ENCODE measurements at places on chromosomes 5 and 9.

DNA sequence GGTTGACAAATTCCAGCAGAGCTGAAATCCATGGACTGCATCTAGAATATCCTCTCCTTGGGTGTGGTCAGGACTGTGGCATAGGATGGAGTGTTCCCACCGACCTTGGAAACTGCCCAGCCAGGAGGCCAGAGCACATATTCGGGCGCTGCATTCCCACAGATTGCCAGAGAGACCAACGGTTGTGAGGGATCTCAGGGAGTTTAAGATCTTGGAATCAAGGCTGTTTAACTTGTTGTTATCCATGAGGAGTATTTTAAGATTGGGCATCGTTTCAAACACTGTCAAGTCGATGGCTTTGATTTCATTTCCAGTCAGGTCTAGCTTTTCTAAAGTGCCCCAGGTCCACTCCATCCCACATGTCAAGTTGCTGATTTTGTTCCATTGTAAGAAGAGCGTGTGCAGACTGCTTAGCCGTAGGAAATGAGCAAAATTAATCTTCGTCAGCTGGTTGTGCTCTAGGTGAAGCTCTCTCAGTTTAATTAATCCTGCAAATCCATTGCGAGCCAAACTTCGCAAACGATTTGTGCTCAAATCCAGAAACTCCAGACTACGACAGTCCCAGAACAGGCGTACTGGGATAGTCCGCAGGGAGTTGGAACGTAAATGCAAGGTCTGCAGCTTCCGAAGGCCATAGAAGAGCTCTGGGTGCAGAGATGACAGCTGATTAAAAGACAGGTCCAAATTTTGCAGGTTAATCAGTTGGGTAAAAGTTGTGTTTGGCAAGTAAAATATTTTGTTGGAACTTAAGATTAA, 1.5 kb downstream of the LRRTM2 start:
- DNase-seq = no peak

DNA sequence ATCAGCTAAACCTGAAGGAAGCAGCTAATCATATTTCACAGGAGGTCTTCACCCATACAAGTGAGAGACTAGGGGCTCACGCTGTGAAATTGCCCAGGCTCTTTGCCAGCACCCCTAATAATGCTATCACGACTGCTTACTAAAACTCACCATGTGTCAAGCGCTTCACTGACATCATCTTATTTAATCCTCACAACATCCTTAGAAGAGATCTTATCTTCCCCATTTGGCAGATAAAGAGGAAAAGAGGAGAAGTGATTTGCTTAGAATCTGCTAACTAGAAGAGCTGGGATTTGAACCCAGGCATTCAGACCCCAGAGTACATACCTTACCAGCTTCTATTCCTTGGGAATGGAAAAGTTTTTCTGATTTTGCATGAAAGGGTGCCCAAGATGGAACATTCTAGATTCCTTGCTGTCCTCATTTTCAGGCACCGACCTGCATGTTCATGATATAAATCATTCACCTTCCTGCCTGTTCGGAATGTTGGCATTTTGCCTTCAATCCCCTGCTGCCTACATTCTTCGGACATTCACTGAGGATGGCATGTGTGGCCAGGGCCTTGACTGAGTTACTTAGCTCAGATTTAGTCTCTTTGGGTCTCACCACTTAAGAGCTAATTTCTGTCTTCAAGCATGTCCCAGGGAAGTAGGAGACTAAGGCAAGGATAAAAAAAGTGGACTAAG, 88.1 kb downstream of the SH3TC2 start:
- no peak for DNase-seq

DNA sequence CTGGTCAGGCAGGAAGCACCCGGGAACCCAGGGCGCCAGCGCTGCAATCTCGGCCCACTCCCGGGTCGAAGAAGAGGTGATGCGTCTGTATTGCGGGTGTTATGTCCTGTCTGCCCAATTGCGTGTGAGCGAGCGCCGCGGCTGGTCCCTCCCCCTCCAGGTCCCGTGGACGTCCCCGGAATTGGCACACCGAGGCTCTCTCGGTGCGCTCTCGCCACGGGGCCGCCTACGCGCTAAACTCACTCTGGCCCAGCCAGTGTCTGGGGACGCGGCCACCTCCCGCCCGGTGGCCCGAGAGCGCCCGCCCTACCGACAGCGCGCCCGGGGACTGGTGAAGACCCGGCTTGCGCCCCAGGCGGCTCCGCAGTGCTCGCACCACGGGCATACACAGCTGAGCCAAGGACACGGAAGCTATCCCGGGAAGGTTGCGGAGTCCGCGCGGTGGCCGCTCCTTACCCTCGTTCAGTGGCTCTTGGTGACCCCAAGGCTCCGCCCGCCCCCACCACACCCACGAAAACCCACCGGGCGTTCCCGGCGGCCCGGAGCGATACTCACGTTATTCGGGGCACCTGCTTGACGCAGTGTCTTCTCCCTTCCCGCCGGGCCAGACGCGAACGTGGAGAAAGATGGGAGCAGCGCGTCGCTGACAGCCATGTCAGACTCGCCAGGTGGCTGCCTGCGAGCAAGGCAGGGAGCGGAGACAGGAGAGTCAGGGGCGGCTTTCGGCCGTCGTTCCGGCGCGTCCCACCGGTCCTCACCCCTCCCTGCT, 1.0 kb downstream of the KLF4 start:
- DNase-seq = no peak

DNA sequence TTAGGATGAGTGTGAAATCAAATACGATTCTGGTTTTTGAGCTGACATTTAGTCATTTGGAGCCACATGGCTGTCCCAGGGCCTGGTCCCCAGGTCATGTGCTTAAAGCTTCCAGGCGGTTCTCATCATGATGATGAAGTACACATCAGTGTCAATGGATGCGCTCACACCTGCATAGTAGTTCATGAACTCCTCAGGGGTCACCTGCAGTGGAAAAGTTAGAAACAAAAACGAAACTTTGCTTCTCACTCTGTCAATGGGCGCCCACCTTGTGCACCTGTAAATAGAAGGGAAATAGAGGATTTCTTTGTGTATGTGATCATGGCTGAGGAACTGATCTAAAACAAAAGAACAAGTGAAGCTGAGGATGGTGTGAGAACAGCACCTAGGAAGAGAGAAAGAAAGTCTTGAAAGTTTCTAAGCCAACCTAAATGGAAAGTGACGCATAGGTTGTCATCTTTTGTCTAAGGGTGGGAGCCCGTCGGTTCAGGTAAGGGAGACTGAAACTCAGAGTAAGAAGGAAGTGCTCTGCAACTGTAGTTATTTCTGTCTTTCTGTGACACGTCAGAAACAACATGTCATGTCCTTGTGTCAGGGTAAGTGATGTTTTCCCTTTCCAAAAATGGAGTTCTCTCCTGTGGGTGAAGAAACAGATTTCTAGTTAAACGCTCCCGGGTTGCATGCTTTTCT, 33.8 kb downstream of the CAPSL start:
- no peak for DNase-seq

DNA sequence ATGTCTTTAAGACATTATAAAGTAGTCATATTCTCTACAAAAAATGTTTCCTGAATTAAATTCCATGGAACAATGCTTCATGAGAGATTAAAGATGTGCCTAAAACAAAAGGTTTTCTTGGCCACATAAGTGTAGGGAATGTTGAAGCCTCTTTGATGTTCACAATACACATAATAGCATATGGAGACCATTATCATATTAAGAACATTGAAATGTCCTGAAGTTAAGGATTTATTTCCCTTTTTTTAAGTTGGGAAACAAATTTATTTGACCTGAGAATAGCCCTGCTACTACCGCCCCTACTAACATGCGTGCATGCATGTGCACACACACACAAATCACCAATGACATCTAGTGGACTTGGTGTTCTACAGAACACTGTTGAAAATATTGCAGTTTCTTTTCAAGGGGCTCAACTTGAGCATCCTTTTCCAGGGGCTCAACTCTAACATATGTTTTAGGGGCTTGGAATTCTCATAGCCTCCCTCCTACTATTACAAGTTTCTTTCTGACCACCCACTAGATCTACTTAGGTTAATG, 124.9 kb upstream of the C6 start:
- no peak for DNase-seq

GRCh38 chr5:130277002-130277401, 372.7 kb downstream of the CHSY3 start:
- DNase-seq = no peak

DNA sequence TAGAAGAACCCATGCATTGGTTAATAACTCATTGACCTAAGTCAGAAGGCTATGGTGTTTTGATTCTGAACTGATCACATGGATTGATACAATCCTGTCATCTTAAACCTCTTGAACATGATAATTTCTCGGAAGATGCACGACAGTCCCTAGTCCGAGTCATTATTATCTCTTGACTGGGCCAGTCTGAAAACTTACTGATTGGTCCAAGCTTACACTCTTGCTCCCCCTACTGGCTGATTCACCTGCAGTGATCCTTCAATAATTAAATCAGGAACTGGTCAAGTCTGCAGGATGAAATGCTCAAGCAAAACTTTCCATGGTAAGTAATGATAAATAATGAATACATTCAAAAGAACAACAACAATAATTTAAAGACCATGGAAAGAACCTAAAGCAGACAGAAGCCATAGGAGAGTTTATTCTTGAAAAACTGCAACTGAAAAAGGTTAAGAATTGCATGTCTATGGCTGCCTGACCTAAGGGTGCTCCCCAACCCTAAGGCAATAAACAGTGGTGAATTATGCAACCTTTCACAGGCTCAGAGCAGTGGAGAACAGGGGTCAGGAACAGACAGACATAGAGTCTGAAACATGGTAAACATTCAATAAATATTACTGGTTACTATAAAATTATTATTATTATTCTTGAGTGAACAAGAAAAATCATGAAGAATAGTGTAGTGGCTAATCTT, 79.3 kb downstream of the BRINP1 start:
- DNase-seq = peak; percentile 35

GRCh38 chr5:38267372-38267771, 9.0 kb downstream of the EGFLAM start:
- no peak for DNase-seq

DNA sequence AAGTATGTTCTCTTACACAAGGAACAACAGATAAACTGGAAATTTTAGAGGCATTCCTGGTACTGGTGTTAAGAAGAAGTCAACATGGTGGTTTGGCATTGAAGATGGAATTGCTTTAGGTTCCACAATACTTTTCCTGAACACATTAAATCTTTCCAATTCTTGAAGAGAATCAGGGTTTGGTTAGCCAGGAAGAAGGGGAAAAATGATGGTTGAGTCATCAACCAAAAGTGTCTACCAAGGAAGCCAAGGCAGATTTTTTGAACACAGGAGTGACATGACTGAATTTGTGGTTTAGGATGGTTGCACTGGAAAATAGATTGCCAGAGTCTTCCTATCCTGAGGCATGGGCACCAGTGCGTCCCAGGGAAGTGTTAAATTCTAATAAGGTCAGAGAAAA, 433.4 kb downstream of the TMEM38B start:
- no peak for DNase-seq

DNA sequence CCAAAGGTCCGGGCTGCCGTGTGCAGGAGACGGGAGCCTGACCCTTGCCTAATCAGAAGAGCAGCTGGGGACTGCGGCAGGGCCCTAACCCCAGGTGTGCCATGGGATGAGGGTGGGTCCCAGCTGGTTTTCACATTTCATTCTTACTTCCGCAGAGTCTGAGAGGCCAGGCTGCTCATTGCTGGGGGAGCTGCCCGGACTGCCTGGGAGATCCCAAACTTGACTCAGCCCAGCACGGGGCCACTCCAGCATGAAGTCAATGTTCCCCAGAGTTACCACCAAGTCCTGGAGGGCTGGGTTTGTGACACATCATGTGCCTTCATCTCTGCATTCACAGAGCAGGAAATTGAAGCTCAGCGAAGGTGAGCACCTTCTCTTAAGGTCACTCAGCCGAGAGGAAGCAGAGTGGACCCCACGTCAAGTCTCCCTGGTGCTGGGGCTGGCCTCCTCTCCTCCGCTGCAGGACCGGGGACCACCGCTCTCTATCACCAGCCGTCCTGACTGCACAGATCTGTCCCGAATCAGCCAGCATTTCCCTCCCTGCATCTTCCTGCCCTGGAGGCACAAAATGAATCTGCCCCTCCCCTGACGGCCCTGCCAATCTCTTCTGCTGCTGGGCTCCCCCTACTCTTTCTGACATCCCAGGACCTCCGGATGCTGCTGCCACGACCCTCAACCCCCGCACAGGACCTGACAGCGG, 54.6 kb upstream of the PHYKPL start:
- DNase-seq = no peak

DNA sequence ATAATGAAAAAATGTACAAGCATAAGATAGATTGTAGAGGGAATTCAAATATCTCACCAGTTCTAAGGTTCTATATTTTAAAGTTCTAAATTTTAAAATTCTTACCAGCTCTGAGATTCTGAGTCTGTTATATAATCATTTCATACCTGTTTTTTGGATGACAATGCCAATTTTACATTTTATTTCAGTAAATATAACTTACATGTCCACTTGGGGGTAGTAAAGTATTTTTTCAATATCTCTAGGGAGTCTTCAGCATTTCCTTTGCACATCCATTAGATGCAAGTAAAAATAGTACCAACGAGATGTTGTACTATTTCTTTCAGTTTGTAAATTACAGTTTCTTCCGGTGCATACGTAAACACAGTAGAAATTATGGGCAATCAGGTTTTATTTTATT, 25.7 kb downstream of the NMUR2 start:
- no peak for DNase-seq

GRCh38 chr5:147512659-147513379, 3.0 kb upstream of the DPYSL3 start:
- DNase-seq = no peak

DNA sequence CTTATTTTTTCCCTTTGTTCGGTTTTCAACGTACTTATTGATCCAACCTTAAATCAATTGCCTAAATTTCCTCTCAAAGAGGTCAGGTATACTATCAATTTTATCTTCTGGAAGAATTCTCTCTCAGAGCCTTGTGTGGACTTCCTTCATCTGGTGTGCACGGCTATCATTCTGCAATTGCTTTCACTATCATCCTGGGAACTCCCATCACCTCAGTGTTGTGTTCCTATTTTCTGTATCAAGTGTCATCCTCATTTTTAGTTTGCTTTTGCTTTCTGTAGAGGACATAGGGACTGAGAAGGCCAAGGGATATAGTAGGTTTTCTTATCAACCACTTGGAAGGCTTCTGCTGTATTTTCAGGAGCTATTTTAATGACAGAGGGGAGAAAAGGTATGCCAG, 11.3 kb downstream of the STOM start:
- DNase-seq = no peak

DNA sequence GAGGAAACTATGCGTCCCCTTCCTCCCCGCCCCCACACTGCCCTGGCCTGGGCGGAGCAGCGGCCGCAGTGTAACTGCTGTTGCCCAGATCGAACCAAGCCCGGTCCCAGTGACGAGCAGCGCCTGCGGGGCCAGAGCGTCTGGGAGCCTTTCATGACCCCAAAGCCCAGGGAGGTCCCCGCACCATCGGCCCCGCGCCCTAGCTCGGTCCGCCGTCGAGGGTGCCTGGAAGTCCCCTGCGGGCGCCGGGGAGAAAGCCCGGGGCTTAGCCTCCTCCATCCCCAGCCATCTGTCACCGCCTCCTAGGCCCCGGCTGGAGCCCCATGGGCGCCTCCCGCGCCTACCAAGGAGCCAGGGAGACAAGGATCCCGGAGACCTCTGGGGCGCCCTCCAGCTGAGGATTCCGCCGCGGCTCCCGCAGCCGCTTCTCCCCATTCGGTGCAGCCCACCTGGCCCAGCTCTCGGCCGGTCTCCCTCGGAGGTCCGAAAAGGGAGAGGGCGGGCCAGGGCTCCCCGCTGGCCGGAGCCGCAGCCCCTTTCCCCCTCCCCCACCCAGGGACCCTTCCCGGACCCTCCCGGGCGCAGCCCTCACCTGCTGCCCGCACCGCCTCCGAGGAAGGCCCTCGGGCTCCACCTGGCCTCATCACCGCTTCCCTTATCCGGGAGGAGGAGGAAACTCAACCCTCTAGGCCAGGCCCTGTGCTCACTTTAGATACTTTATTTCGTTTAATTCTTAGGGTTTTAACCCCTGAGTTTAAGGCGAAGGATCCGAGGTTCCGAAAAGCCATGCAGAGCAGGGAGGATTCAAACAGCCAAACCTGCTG, 45.6 kb downstream of the APTX start:
- no peak for DNase-seq

Data from SK-N-MC (cell line).